ENCODE measurements at places on chromosomes 16 and 17.

- no peak for DNase-seq
These were observed 5.6 kb downstream of the JPH3 start for GRCh38 chr16:87607871-87608270.

- DNase-seq = no peak
These were observed 102.7 kb downstream of the ABCC6 start for GRCh38 chr16:16120382-16121184.

- DNase-seq = no peak
These were observed 4.8 kb downstream of the CD2BP2 start for GRCh38 chr16:30350134-30350871.

GRCh38 chr17:81066072-81066471, 31.1 kb downstream of the BAIAP2 start:
- DNase-seq = no peak

DNA sequence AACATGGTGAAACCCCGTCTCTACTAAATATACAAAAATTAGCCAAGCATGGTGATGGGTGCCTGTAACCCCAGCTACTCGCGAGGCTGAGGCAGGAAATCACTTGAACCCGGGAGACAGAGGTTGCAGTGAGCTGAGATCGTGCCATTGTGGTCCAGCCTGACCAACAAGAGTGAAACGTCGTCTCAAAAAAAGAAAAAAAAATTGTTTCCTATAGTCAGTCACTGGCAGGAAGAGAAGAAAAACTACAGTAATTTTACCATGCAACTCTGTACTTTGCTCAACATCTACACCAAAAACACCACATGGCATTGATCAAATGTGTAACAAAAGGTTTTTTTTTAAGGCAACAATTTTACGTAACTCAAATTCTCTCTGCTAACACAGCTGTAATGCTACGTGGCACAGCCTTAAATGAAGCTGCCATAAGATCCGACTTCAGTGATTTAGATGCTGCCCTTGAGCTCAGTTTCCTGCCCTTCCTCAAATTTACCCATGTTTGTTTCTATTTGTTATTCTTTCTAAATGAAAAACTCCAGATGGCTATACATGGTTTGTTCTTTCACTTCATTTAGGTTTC, 40.2 kb downstream of the CNOT1 start:
- no peak for DNase-seq

DNA sequence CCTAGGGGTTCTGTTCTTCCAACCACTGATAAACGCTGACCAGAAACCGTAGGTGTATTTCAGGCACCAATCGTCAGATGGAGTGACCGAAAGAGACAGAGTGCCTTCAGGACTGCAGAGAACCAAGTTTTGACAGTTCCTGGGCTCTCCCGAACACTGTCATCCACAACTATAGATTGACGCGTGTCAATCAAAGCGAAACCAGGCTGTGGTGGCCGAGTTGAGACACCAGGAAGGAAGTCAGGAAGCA, 11.9 kb upstream of the AURKB start:
- DNase-seq = no peak

DNA sequence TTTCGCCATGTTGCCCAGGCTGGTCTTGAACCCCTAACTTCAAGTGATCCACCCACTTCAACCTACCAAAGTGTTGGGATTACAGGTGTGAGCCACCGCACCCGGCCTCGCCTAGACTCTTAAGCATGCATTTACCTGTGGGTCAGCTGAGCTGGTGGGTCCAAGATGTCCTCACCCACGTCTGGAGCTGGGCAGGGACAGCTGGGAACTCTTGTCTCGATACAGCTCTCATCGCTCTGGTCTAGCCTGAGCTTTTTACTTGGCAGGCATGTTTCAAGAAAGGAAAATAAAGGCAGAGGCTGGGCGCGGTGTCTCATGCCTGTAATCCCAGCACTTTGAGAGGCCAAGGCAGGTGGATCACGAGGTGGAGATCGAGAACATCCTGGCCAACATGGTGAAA, 56.9 kb upstream of the PHOSPHO1 start:
- no peak for DNase-seq

DNA sequence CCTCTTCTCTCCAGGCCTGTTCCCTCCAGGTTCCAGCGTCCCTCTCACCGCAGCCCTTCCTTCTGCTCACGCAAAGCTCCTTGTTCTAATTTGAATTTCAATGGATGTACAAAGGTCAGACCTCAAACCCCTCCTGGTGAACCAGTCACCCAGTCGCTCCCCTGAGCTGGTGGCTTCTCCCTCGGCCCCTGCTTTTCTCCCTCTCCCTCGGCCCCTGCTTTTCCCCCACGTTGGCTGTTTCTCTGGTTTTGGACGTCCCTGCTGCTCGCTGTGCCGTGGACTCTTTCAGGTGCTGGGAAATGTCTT, 8.6 kb upstream of the MSLN start:
- no peak for DNase-seq

Data from stimulated activated CD8-positive, alpha-beta memory T cell treated with anti-CD3 and anti-CD28 coated beads, Interleukin-4, amount 100 ng/mL, for 4 hours (primary cell).